ENCODE measurements at places on chromosomes 5 and 9. TPM values are rescaled to one million over a fixed set of nuclear protein-coding genes. Genes with fewer than 3 reads are reported as not detected.

The ZSWIM6 gene
- 29.8 TPM for total RNA-seq

The KIF4B gene
- total RNA-seq = 0.18 TPM

The RIMOC1 gene
- 27.6 TPM for total RNA-seq

The CDH9 gene
- 16.0 TPM for total RNA-seq

The TUBB4B gene
- 62.8 TPM for total RNA-seq

The IL13 gene
- total RNA-seq = not detected

Measured in cerebellum (tissue), 4 donors.